Stimulated activated naive CD4-positive, alpha-beta T cell (primary cell): ENCODE measurements at places on chromosomes 16 and 17.

DNA sequence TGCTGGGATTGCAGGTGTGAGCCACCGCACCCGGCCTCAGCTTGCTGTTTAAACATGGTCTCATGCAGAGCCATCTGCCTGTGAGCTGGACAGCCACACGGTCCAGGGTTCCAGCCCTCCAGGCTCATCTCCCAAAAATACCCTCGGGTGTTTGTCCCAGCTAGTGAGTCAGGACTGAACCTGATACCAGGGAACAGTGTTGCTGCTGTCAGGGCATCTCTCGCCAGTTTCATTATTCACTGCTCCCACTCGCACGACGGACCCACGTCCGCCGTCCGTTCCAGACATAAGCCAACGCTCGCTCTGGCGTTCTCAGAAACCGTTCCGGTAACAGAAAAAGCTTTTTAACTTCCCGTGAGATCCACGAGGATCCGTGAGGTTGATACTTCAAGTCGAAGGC is 77.6 kb downstream of the NXN start:
- no peak for DNase-seq

DNA sequence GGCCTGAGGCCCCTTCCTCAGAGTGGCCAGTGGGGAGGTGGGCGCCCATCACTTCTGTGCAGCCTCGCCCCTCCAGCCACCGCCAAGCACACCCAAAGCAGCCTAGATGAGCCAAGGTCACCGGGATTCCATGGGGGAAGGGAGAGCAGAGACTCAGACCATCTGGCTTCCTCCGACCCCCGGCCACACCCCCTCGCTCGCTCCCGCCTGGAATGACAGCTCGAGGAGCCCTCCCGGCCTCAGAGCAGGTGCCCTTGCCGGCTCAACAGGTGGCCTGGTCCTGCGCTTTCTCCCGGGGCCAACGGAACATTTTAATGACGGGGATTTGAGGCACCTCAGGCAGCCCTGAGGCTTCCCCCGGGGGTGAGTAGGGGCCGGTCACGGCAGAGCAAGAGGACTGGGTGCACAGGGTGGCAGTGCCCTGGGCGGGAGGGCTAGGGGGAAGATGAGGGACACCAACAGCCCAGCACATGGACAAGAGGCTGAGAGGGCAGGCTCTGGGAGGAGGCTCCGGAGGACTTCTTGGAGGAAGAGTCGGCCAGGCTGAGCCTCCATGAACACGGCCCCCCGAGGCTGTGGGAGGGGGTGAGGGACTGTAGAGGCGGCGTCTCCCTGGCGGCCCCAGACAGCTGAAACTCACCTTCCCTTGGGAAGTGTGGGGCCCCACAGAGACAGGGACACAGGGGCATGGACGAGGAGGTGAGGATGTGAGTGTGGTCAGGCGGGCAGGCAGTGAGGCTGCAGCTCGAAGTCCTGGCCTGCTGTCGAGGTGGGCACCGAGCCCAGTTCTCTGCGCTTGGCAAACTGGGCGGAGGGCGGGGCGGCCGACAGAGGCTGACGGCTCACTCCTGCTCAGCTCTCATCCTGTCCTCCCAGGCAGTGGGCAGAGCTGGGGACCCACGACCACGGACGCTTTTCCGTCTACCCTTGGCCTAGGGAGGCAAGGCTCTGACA is 12.5 kb upstream of the C1QTNF8 start:
- DNase-seq, result no peak

DNA sequence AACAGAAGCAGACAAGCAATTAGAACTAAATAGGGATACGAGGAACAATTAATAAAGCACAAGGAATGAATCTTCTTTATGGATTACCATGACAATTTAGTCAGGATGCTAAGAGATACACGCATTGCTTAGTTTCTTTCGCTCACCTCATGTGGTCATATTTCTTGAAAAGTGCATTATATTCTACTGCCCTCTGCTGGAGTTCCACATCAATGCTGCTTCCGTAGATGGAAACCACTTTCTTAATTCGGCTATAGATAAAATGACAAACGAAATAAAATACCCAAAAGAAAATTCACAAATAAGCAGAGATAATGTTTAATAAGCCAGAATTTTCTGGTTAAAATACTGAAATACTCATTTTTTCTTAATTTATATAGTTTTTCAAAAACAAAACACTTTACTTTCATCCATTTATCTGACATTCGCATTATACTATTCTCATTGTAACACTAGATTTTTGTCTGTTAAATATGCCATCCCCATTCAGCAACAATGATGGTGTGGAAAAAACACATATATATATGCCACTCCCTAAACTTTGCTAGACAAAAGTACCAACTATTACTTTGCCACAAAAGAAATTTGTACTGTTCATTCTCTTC is 22.0 kb upstream of the PHLPP2 start:
- no peak for DNase-seq

- no peak for DNase-seq
These were observed 14.4 kb downstream of the SLFN5 start for GRCh38 chr17:35257208-35257659.

DNA sequence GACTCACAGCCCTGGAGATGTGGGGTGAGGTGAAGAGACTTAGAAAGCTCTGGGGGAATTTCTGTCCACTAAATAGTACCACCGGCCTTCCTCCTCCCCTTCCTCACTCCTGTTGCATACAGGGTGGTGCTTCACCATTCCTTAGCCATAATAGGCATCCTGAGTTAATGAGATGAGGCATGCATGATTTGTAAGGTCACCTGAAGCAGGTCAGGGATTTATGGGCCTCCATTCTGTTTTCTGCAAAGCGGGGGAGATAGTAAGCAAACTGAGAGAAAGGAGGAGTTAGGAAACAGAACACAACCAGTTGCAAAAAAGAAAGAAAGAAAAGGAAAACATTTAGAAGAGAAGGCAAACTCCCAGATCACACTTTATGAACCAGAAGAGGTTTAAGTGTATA is 9.3 kb upstream of the MYOCD start:
- no peak for DNase-seq

GRCh38 chr17:31490671-31491375 is 99.3 kb downstream of the RAB11FIP4 start:
- no peak for DNase-seq

DNA sequence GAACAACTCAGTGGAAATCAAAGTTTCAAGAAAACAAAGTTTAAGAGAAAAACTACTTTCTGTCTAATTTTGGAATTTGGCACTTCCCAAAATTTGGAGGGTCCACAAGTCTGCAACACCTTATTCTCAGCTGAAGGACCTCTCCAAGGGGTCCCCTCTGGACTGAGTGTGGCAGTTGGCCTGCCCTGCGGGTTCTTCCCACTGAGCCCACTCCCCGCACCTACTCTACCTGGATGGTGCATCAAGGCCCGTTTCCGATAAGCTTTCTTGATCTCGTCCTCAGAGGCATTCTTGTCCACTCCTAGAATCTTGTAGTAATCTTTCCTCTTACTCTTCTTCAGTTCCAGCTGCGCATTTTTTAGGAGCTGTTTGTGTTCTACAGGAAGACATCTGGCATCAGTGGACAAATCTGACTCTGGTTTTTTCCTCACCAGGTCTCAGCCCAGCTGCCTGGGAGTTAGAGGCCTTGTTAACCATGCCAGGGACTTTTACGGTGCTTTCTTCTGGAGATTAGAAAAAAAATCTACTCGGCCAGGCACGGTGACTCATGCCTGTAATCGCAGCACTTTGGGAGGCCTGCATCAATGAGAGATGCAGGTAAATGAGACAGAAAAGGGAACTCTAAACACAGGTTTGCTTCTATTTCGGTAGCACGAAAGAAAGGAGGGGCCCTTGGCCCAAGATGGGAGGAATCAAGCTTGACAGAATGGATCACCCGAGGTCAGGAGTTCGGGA is 15.6 kb downstream of the CNP start:
- DNase-seq, result no peak

DNA sequence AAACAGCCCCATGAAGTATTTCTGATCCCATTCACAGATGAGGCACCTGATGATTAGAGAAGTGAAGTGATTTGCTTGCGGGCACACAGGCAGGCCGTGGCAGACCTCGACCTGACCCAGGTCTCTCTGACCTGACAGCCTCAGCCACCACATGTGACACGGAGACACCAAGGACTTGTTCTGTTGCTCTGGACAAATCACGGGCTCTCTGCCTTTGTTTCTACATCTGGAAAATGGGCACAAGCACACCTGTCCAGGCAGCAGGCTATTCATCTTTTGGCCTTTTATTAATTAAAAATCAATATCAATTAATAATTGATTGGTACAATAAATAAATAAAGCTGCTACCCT is 3.4 kb downstream of the MAP3K14 start:
- DNase-seq, result no peak

GRCh38 chr16:23508589-23509440 is 1.5 kb downstream of the GGA2 start:
- no peak for DNase-seq

- DNase-seq, result no peak
These were observed 11.2 kb downstream of the MVP start for GRCh38 chr16:29831490-29831889.

GRCh38 chr17:75508931-75509361 is 6.4 kb downstream of the CASKIN2 start:
- DNase-seq, result no peak

GRCh38 chr17:77926981-77927380 is 31.5 kb upstream of the TNRC6C start:
- DNase-seq, result no peak

DNA sequence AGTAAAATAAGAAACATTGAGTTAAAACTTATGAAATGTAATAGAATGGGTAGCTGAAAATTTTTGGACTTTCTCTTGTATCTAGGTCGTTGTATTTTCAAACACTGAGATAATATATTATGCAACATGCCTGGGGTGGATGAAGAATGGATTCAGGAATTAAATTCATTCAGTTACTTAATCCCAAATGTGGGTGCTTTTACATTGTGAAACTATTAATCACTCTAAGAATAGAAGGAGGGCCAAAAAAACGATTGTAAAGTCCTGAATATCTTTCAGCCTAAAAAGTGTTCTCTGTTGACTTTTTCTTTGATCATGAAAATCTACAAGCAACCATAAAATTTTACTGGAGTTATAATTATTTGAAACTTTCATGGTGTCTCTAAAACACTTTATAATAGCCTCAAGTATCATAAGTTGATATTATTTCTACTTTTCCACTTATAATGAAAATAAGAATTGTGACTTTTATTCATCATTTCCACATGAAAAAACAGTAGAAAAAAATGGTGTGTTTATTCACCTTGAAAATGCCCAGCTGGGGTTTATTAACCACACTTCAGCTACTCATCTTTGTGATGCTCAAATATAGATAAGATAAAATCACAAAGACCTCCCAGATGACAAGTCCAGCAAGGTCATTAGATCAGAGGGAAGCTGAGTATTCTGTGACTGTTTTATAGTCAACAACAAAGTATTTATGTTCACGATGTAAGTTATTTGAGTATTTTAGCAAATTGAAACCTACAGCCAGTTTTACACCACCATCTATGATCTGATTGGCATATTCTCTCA is 619.9 kb upstream of the SOX9 start:
- no peak for DNase-seq

GRCh38 chr16:58502217-58502921 is 2.4 kb downstream of the NDRG4 start:
- no peak for DNase-seq

DNA sequence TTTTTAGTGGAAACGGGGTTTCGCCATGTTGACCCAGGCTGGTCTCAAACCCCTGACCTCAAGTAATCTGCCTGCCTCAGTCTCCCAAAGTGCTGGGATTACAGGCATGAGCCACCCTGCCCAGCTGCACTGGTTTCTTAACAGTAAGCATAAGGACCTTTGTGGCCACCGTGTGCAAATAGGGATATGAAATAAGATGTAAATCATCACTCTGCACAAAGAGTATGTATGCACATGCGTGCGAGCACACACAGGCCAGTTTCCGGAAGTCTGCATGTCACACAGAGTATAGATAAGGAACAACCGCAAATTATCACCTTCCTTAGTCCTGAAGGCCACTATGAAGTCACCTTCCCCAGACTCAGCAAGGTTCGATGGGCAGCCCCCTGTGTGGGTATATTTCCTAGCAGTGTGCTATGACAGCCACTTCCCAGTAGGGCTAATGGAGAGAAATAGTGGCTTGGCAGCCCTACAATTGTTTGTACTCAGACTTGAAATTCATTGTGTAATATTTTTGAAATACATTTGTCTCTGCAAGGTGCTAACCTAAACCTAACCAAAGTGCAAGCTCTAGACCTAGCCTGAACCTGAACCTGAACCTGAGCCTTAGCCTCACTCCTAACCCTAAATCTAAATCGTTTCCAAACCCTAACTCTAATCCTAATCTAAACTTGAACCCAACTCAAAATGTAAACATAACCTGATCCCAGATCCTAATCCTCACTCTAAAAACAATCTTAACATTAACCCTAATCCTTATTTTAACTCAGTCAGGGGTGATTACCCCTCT is 48.4 kb upstream of the SKAP1 start:
- no peak for DNase-seq

DNA sequence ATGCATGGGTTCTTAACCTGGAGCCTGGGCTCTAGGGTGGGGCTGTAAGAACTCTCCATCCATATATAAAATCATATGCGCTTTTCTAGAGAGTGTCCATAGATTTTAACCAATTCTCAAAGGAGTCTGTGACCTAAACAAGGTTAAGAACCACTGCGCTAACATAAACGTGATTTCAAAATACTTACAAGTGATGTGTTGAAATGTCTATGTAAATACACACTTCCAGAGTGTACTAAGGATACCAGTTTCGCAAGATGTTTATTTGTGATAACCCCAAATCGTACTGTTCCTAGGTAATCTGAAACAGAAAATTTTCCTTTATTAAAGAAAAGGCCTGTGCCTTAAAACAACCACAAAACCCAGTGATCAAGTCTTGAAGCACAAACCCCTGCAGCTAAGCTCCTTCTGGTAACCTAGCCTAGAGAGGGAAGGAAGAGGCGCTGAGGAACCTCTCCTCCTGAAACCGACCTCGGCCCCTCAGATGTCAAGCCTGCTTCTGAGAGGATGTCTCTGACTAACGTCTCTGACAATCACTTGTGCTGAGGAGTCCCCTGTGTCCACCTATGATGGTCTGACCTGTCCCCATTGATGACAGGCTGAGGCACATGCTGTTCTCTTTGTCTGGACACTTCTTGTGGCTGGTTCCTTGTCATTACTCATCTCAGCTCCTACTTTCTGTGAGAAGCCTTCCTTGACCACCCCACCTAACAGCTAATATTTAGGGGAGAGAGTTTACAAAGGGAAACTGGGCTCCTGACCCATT is 32.2 kb downstream of the SNN start:
- no peak for DNase-seq

- no peak for DNase-seq
These were observed 4.8 kb downstream of the CA5A start for GRCh38 chr16:87931504-87931903.

DNA sequence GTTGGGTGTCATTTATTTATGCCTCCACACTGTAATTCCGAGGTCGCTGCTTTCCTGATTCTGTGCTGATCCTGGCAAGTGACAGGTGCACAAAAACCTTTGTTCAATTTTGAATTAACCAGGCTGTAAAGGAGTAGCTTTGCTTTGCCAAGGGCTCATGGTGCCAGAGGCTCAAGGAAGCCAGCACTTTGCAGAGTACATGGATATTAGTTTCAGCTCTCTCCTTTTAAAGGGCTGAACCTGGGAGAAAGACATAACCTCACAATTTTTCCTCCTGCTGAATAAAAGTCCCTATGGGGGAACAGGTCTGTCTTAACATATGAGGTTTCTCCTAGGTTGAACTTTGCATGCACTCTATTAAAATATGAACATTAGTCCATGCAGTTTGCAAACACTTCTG is 227.6 kb upstream of the WSB1 start:
- DNase-seq, result no peak

- DNase-seq, result no peak
These were observed 769 bp downstream of the TMEM88 start for GRCh38 chr17:7855660-7856010.

GRCh38 chr17:74730491-74731346 is 6.3 kb upstream of the RAB37 start:
- DNase-seq, result no peak

- DNase-seq, result no peak
These were observed 76.0 kb downstream of the ZNF18 start for GRCh38 chr17:11921296-11921695.
